ENCODE measurements at places on chromosomes 16 and 17. TPM values are rescaled to one million over a fixed set of nuclear protein-coding genes. Genes with fewer than 3 reads are reported as not detected.

Gene HYDIN
- total RNA-seq = not detected

Gene KRTAP3-1
- total RNA-seq = not detected

Gene RNF112
- total RNA-seq = not detected

Gene PLXDC1
- total RNA-seq = 1.1 TPM

Gene SLC35G6
- not detected for total RNA-seq

Gene KRT33B
- not detected for total RNA-seq

Gene XYLT1
- 4.6 TPM for total RNA-seq

Gene WFIKKN2
- total RNA-seq = not detected

Gene CLEC3A
- not detected for total RNA-seq

Gene SLC6A2
- not detected for total RNA-seq

Gene CCL17
- not detected for total RNA-seq

Gene MT1A
- total RNA-seq = not detected

Gene CLEC19A
- not detected for total RNA-seq

Gene TAX1BP3
- 13.6 TPM for total RNA-seq

Gene CD300LF
- total RNA-seq = not detected

Gene MYH11
- total RNA-seq = not detected

Gene KIF18B
- 37.1 TPM for total RNA-seq

Measured in activated naive CD8-positive, alpha-beta T cell treated with anti-CD3 and anti-CD28 coated beads for 36 hours (primary cell).